Stimulated activated CD4-positive, alpha-beta T cell treated with anti-CD3 and anti-CD28 coated beads, Interleukin-1b, Interleukin-23, amount 100 ng/mL, for 48 hours (primary cell): ENCODE measurements at places on chromosomes 7 and 10.

- DNase-seq, result no peak
Observed at GRCh38 chr10:78185693-78186055, 152.0 kb downstream of the RPS24 start.

DNA sequence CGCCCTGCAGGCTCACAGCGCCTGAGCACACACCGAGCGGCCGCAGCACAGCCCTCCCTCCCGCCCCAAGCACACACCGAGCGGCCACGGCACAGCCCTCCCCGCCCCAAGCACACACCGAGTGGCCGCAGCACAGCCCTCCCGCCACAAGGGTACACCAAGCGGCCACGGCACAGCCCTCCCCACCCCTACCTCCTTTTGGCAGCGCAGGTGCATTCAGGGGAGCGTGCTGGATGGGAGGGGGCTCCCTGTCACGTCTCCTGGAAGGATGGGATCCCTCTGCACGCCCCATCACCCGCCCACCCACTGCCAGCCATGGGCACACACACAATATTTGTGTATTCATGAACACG lies 482.6 kb downstream of the DNAJB6 start:
- no peak for DNase-seq

- DNase-seq, result no peak
Observed at GRCh38 chr7:12080006-12080405, 131.1 kb upstream of the TMEM106B start.

- peak; percentile 10 for DNase-seq
Observed at GRCh38 chr10:50552771-50553535, 70.8 kb downstream of the SGMS1 start.

- DNase-seq, result no peak
Observed at GRCh38 chr10:48279081-48279751, 4.7 kb upstream of the FRMPD2 start.

GRCh38 chr7:44148961-44149536 lies 7.9 kb upstream of the MYL7 start:
- no peak for DNase-seq

- DNase-seq, result no peak
Observed at GRCh38 chr10:42553064-42553407, 85.3 kb downstream of the ZNF33B start.

GRCh38 chr10:53127686-53128085 lies 355.1 kb upstream of the MBL2 start:
- no peak for DNase-seq

DNA sequence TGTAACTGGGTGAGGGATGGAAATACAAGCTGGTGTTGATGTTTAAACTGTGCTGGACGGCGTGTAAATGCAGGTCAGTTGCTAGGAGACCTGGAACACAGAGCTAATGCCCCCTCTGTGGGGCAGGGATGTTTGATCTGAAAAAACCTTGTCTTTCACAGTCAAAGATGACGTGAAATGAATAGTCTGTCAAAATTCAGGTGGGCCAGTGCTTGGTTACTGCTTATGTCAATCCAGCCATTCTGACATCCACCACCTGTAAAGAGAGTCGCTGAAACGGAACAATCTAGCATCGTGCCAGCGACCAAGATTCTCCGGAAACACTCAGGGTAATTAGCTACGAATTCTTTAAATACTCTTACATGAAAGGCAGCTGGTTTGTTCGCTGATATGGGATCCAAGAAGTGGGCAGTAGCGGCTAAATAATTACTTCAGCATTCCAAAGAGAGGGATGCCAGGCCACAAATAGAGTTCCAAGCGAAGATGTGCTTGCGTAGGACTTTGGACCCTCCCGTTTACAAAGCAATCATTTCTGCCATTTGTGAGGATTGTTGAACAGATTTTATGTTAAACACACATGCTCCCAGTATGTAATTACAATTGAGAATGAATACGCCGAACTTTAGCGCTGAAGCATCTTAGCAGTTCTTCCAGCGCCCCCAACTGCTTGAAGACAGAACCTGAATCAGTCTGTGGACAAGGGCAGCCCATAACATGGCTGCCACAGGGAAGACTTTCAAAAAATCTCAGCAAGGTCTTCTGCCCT lies 7.3 kb upstream of the ASB4 start:
- DNase-seq, result no peak

- DNase-seq, result no peak
Observed at GRCh38 chr7:100444311-100445278, 8.3 kb upstream of the PPP1R35 start.

DNA sequence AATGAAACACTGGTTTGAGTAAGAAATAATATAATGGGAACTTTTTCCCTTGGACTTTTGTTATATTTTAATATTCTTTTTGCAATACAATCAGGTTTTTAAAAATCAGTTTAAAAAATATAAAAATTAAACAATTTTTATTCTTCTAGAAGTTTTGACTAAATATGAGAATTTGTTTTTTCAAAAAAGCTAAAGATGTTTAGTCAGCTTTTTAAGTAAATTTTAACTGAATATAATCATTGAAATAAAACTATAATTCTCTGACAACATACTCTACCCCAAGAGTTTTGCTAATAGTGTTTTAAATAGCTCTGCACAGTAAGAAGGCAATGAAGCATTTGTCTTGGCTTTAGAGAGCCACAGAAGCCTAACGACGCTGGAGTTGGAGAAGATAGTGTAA lies 70.5 kb downstream of the IQUB start:
- DNase-seq, result no peak

- DNase-seq, result peak; percentile 47
Observed at GRCh38 chr10:22308390-22308789, 7.8 kb upstream of the COMMD3 start.

GRCh38 chr7:158396301-158396905 lies 191.2 kb downstream of the PTPRN2 start:
- DNase-seq, result no peak

DNA sequence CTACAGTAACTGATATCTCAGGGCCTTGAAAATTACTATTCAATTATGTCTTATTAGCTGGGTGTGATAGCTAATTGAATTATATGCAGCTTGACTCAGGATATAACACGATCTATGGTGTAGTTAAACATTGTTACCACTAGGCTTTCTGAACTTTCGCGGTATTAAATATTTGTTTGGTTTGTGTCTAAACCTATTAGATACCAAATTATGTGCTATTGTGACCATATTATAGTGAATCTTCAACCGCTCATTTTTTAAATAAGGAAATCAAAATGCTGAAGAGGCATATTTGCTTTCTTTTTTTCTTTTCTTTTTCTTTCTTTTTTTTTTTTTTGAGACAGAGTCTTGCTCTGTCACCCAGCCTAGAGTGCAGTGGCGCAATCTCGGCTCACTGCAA lies 99.3 kb upstream of the RSU1 start:
- DNase-seq, result no peak

DNA sequence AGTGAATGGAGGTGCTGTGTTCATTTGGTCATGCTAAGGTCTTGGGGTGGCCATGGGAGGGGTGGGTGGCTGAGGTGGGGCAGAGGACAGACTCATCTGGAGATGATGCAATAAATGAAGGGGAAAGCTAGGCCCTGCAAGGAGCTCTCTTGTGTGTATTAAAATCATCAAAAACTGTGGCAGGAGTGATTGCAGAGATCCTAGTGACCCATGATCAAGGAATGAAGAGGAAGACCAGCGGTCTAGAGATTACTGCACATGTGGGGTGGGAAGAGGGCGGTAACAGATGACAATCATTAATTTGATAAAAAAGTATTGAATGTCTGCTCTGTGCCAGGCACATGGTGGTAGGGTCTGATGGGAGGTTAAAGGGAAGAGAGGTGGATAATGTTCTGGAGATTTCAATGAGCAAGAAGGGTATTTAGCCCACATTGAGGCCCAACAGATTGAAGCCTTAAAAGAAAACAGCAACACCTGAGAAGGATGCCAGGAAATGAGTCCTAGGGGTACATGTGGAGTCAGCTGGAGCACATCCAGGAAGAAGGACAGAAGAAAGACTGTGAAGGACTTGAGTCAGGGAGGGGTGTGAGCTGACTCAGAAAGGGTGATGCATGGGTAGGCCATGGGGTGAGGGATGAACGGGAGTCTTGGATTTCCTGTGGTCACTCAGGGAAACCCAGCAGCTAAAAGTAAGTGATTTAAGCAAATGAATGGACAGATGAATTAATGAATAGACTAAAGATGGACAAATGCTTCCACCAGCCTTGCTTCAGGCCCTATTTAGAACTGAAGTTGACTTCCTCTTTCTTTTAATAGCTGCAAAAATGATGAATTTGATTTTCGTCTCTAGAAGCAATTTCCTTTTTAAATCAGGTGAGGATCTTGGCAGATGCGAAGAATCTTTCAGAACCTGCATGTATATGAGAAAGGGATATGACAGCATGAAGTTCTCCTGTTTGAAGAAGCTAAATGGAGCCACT lies 83.1 kb upstream of the IGFBP3 start:
- no peak for DNase-seq

DNA sequence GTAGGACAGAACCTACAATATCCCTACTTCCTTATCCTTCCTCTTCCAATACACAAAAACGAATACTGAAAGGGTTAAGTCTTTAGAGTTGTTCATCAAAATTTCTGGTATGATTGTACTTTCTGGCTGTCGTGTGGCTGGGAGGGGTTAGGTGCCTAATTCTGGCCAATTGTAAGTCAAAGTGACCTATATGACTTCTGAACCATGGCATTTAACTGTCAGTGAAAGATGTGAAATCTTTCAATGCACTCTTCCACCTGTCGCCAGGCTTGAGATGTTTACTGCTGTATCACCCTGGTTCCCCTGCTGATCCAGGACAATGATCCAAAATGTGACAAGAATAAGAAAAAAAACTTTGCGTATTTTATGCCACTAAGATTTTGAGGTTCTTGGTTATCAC lies 20.8 kb downstream of the EPC1 start:
- peak; percentile 12 for DNase-seq

- no peak for DNase-seq
Observed at GRCh38 chr10:3784510-3785250, at the start of gene KLF6. TSS of gene KLF6 (minus strand) at chr10:3785209. CDS start at chr10:3785014, 195 bp downstream.

GRCh38 chr7:22726907-22727713 lies at the start of gene IL6:
TSS of gene IL6 (plus strand) at chr7:22727200. CDS start at chr7:22727263, 63 bp downstream.
- peak; percentile 14 for DNase-seq

DNA sequence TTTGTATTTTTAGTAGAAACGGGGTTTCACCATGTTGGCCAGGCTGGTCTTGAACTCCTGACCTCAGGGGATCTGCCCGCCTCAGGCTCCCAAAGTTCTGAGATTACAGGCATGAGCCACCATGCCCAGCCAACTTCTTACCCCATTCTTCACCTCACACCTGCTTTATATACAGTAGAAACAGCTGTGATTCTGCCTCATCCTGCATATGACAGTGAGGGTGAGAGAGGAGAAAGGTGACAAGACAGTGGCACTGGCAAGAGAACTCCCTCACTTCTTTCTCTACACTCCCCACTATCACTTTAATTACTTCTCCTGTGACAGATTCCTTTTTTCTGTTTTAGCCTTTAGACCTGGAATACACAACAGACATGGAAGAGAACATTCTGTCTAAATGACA lies 61.8 kb upstream of the CAPZA2 start:
- DNase-seq, result no peak

DNA sequence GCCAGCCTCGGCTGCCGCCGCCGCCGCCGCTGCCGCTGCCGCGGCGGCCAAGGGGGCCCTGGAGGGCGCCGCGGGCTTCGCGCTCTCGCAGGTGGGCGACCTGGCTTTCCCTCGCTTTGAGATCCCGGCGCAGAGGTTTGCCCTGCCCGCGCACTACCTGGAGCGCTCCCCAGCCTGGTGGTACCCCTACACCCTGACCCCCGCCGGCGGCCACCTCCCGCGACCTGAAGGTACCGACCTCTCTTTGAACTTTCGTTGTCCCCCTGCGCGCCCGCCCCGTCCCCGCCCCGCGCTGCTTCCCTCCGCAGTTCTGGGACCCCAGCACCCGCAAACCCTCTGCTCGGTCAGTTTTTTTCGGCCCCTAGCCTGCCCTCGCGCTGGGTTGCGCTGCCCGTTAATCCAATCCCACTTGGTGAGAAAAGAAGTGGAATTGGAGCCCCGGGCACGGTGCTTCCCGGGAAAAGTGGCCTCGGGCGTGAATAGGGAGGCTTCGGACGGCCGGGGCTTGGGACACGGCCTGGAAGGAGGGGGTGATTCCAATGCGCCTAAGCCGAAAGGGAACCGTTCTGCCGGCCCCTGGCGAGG lies 543 bp downstream of the HMX3 start:
- DNase-seq, result no peak

DNA sequence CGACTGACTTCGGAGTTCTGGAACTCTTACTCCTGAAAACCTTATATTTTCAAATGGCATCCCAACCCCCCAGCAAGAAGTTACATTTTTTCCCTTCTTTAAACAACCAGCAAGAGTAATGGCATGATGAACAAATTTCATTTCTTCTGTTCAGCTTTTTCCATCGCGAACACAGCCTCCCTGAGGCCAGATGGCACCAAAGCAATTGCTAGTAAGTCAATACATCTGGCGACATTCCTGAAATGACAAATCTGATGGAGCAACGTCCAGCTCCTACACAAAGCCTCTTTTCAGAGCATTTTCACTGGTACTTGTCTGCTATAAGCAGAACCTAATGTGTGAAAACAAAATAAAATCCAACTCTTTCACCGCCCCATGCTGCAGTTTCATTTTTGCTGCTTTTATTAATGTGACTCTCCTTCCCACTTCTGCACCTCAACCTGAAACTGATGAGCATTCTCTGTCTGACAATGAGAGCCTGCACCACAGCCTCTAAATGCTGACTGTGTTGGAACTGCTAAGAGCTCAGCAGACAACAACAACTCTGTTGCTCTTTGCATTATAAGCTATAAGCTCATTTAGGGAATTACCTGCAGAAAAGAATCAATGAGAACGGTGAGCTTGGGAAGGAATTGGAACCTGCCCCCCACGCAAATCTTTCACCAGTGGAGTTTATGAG lies 229.8 kb downstream of the FGFR2 start:
- DNase-seq, result no peak
